Left lung (tissue), 14 donors: ENCODE measurements at places on chromosomes 7 and 10. TPM values are rescaled to one million over a fixed set of nuclear protein-coding genes. Genes with fewer than 3 reads are reported as not detected.

- no peak for DNase-seq
Measured at GRCh38 chr10:47285381-47286115, 14.4 kb upstream of the GDF10 start.

GRCh38 chr10:132309879-132310591 is 2.3 kb upstream of the STK32C start:
- DNase-seq: no peak

GRCh38 chr7:116952635-116953371 is 498 bp upstream of the ST7 start:
- DNase-seq: no peak

Gene ACBD7
- polyA plus RNA-seq: 6.4 TPM

DNA sequence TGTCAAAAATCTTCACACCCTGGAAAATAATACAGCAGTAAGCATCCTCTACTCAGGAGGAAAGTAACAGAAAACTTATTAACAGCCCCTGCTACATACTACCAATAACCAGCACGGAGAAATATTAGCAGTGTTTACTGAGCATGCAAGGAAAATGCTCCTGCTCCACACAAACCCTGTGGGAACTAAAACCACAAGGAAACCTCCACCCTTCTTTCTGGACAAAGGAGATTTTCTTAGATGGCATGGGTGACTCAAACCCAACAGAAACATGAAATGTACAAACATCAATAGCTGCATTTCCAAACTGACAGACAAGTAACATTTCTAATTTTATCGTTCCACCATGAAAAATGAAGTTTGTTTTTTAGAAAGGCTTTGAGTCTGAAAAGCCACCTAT is 113.4 kb downstream of the VPS41 start:
- DNase-seq: no peak

- DNase-seq: no peak
Measured at GRCh38 chr7:26657686-26658388, 206.6 kb downstream of the SKAP2 start.

DNA sequence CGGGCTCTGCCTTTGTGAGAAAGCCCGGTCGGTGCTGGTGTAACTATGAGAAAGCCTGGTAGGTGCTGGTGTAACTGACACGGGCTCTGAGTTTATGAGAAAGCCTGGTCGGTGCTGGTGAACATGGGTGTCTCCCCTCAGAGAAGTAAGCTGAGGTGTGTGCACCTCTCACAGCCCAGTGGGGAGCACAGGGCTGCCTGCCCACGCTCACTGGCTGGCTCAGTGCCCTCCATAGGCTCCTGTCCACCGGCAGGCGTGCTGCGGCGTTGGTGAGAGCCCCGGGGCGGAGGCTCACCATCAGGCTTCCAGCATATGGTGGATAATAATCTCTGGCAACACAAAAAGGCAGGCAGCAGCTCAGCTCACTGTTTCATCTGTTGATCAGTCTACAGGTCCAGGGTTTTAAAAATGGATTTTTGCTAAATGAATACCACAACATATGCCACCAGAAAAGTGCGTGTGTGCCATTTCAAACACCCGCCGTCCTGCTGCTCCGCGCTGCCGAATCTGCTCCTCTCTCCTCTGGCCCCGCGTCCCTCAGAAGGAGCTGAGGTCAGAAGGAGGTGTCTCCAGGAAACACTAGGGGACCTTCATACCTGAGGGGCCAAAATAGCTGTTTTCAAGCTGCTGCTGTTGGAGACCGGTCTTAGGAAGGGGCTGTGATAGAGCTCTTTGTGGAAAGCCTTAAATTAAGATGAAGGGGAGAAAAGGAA is 365.7 kb downstream of the DNAJB6 start:
- DNase-seq: no peak

Gene ADARB2
- polyA plus RNA-seq: 0.46 TPM
